ENCODE measurements at places on chromosomes 7 and 10. TPM values are rescaled to one million over a fixed set of nuclear protein-coding genes. Genes with fewer than 3 reads are reported as not detected.

SPDYE9 gene
- 0.07 TPM for total RNA-seq

AGAP9 gene
- 9.4 TPM for total RNA-seq

- no peak for DNase-seq
Observed at GRCh38 chr7:26627891-26628341, 236.5 kb downstream of the SKAP2 start.

DNA sequence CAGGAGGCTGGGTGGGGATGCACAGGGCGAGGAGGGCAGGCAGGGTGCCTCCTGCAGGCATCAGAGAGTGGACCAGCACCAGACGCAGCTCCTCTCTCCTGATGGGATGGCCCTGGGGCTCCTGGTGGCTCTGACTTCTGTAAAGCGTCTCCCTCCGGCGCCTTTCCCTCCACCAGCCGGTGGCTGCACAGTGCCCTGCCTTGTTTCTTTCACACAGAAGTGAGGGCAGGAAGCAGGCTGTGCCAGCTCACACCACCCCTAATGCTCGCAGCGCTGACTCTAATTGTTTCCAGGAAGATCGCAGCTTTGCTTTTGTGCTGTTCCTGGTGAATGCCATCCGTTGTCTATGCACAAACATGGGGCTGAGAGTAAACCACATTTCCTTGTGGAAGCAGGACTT lies 152.3 kb upstream of the LANCL2 start:
- DNase-seq, result no peak

All from hepatocyte (in vitro differentiated cells).